ENCODE measurements at places on chromosomes 5 and 9.

DNA sequence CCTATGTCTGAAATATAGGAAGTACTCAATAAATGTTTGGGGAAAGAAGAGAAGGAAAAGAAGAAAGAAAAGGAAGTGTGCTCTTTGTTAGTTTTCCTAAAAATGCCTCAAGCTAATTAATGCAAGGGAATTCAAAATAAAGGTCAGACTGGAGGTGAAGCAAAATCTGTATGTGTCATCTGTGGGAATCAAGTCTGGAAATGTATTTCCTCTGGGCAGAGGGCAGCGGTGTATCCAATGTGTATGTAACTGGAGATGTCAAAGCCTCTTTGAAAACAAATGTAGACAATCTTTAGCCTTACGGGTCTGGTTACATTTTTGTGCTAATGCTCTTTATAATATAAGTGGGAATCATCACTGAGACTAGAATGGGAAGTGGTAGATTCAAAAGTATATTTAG is 471.4 kb downstream of the MAN2A1 start:
- no peak for DNase-seq

- DNase-seq = no peak
These were observed 235.7 kb downstream of the FBXL17 start for GRCh38 chr5:108146222-108146621.

GRCh38 chr9:69222970-69223369 is 48.9 kb downstream of the TJP2 start:
- DNase-seq = no peak

DNA sequence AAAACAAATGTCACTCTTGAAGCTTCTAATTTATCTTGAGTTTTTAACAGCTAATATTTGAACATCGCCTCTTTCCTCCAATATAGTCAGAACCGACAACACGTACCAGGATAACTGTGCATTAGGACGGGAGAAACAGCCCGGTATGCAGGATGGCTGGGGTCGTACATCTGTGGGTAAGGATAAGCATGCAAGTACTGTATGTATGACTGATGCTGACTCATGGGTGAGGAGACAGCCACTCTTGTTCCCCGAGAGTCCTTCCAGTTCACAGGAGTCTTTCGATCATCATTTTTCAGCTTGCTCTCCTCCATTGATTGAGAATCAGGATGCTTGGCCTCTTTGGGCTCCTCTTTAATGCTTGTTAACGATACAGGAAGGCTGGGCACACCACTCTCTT is 102.3 kb downstream of the ZNF608 start:
- no peak for DNase-seq

DNA sequence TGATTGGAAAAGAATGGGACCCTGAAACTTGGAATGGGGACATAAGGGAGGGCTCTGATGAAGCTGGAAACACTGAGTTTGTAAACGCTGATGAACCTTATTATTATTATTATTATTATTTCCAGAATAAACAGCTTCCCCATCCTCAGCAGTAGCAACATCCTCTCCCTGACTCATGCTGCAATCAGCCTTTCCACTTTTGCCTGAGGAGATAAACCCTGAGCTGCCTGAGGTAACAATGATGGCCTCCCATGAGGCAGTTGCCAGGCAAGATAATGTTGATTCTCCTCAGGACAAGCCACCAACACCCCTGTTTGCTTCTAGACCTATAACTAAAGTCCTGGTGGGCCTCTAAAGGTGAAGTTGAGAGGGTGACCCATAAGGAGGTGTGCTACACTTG is 139.2 kb upstream of the ATP10B start:
- DNase-seq = no peak

GRCh38 chr5:141816598-141817399 is 61.4 kb downstream of the PCDH1 start:
- no peak for DNase-seq

DNA sequence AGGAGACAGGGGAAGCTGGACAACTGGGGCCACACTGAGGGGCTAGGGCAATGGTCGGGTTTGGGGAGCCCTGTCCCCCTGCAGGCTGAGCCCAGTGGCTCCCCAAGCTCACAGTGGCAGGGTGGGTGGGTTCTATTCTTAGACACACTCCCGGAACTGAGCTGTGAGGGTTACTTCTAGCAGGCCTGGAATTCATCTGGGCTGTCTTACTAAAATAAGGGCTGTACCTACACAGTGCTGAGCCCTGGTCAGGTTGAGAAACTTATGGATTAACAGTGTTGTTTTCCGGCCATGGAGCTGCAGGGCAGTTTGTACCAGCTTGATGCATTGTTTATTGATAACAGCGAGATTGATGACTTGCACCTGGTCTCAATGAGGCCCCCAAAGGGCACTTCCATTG is 58.8 kb downstream of the C5orf15 start:
- DNase-seq = no peak

GRCh38 chr9:34982361-34982760 is 7.2 kb upstream of the DNAJB5 start:
- DNase-seq = no peak

DNA sequence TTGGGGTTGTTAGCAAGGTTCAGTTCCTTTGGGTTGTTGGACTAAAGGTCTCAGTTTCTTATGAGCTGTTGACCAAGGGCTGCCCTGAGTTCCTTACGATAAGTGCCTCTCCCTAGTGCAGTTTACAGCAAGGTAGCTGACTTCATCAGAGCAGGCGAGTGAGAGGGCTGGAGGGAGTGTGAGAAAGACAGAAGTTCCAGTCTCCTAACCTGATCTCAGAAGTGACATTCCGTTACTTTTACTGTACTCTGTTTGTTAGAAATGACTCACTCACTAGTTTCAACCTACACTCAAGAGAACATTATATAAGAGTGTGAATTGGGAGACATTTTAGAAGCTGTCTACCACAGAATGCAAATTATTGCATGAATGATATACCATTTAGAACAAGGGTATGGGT is 21.2 kb upstream of the IL31RA start:
- DNase-seq = no peak

DNA sequence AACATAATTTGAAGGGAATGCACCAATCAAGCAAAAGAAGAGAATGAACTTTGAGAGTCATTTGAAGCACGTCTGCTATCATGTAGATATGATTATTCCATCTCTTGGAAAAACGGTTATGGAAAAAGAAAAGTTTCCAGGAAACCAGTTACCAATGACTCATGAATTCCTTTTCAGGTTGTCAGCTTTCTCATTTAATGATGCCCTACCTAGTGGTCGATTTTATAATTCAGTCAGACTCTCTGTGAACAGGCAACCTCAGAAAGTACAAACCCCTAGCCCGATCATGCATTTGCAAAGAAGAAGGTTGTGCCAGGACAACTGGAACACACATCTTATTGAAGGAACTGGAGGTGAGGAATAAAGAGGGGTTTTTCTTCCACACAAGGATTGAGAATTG is 355.1 kb upstream of the GRIA1 start:
- no peak for DNase-seq

DNA sequence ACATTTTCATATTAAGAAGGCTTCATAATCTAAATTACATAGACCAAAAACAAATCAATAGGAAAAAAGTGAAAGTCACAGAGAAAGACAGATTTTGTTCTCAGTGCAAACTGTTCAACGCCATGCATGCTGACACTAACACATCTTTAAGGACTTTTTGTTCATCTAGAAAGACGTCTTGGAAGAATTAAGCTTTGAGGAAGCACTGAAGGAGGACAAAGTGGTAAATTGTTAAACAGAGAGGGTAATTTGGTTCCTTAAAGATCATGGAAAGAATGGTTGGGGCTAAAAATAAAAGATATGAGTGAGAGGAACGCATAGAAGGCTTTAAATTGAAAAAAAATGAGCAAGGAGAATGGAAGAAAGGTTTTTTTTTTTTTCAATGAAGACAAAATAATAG is 9.1 kb downstream of the MEGF9 start:
- DNase-seq = no peak

- no peak for DNase-seq
These were observed 75.2 kb downstream of the CDH6 start for GRCh38 chr5:31268686-31269085.

DNA sequence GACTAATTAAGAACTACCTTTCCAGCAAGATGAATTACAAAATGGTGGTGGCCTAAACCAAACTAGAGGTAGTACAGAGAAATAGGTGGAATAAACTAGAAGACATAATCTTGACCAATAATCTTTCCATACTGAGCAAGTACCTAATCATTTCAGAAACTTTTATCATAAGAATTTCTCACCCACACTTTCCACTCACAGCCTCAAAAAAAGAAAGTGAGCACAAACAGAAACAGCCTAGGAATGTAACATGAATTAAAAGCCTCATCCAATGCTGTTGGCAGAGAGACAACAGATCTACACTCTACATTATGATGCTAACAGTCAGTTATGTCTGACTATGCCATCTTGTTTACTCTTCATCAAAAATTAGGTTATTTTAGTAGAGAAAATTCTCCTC is 1.3 kb downstream of the RNF38 start:
- DNase-seq = no peak

- no peak for DNase-seq
These were observed 25.1 kb upstream of the LPAR1 start for GRCh38 chr9:111063332-111063731.

GRCh38 chr9:75378036-75378435 is 289.7 kb downstream of the OSTF1 start:
- no peak for DNase-seq

All from activated naive CD4-positive, alpha-beta T cell treated with Interleukin-2 at 50 U/mL for 16 hours (primary cell).